ENCODE measurements at places on chromosomes 2 and 18.

GRCh38 chr2:42135381-42136312 lies 33.5 kb upstream of the EML4 start:
- DNase-seq = no peak

DNA sequence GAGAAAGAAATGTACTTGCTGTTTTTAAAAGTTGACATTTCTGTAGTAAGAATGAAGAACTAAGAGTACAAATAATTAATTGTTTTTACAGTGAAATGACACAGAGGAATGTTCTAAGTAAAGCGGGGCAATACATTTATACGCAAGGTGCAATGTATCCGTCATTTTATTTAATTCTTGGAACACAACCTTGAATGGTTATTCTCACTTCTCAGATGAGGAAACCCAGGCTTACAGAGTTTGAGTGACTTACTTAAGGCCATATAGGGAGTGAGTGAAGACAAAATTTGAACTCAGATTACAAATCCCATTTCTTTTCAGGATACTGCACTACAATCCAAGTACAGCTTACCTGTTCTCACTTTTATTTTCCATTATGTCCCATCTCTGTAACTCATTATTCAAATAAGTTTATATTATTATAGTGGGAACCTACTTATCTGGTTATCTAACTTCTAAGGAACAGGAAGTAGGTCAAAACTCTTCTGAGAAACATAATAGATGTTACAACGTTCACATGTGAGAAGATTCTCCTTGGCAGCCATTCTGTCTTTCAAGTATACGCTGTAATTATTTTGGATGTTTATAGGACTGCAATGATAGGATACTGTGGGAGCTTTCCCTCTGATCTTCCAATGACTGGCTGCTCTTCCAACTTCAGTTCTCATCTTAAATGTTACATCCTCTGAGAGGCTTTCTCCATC lies 12.3 kb upstream of the STK17B start:
- DNase-seq = no peak

DNA sequence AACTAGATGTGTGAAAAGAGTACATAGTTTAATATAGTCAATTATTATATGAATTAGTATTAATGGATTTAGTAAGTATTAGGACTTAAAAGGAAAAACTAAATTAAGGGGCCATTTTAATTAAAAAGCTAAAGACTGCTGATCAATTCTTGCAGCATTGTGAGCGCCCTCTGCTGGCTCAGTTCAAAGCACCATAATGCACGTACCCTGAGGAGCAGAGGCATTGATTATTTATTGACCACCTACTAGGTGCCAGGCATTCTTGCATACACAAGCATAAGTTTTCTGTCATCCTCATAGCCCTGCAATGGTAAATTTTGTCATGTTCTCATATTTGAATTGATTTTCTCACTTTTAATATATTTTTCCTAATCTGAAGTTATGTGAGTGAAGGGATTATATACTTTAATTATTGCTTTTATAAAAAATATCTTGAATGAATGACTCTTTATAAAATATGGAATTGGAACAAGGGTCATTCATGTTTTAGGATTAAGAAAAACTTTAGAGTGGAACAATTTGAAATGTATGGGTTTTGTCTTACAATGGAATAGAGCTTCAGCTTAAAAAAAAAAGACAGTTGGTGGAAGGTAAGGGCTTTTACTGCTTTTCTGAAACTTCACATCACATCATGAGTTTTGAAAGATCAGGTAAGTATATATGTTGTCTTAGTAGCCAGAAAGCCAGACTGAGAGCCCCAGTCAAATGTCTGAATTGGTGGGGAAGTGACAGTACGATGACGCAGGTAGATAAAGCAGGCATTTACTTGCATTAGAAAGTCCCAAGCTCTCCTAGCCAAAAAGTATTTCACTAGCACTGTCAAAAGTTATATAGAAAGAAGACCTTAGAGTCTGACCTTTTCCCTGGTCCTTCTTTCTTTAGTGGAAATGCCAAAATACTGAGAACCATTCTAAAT lies 9.7 kb downstream of the ITGA4 start:
- no peak for DNase-seq

GRCh38 chr2:29011418-29012060 lies 30.4 kb downstream of the TOGARAM2 start:
- no peak for DNase-seq

GRCh38 chr2:224017957-224018356 lies 21.1 kb downstream of the SERPINE2 start:
- no peak for DNase-seq

DNA sequence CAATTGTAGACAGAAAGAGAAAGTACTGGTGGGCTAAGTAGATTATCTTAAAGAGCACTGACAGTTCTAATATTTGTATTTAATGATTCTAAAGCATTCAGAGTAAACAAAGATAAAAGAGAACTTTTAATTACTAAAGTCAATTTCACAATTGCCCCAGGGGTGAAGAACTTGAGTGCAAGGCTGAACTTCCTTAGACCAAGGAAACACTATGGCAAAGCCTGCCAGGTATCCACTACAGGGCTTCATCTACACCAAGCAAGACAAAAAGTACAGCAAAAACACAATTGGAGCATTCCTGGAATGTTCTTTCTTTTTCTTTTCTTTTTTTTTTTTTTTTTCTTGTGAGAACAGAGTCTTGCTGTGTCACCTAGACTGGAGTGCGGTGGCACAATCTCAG lies 46.9 kb upstream of the NDUFV2 start:
- DNase-seq = no peak

DNA sequence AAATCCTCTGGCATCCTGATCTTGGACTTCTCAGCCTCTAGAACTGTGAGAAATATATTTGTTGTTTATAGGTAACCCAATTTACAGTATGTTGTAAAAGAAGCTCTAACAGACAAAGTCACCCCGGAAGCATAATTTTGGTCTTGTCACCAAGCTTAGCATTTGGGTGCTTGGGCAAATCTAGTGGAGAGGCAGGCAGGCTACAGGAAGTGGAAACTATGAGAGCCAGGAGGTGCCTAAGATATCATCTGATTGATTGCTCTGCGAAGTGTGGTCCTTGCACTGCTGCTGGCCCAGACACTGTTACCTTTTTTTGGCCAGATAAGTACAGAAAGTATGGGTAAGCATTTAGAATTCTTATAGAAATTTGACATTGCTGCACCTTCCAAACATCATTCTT lies 102.9 kb downstream of the CDC42EP3 start:
- DNase-seq = no peak

DNA sequence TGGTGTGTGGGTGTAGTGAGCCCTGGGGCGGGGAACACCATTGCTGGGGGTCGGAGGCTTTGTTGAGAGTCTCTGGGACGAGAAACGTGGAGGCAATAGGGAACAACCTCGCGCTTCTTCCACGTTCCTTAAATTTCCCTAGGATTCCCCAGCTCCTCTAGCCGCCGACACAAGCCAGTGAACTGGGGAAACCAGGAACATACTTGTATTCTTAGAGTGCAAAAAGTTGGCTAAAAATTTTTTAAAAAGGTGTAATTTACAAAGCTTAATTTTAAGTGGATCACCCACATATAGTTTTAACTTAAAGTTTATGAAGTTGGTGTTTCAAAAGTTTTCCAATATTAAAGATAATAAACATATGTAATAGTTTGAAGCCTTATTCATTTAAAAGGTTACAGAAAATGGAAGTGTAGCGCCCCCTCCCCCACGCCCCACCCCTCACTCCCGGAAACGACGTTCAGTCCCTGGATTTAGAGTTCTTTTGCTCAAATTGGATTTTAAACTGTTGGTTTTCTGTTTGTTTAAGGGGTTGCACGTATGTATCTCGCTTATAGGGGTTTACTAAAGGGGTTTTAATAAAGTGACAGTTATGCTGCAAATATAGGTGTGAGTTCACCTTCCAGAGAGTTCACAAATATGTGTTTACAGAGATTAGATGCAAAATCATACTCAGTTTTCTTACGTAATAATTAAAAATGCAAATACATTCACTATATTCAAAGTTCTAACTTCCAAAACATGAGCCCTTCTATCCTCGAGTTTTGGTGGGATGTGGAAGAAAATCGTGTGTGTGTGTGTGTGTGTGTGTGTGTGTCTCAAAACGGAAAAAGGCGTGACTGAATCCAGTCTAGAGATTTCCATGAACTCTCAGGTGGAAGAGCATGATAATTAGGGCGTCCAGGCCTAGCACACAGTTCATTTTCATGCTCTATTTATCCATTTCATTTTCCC lies 872 bp downstream of the DSG2 start:
- DNase-seq = no peak

DNA sequence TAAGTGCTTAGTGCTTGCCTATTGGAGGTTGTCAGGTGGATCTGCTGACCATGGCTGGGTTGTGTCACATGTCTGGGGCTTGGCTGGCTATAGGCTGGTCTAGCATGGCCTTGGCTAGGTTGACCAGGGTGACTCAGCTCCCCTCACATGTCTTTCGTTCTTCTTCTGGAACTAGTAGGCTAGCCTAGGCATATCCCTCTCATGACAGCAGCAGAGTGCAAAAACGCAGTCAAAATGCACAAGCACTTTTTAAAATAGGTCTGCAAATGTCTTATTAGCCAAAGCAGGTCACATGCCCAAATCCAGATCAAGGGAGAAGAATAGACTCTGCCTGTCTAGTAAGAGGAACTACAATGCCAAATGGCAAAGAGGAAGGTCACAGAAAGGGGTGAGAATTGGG lies 179.7 kb upstream of the ACVR2A start:
- DNase-seq = no peak

DNA sequence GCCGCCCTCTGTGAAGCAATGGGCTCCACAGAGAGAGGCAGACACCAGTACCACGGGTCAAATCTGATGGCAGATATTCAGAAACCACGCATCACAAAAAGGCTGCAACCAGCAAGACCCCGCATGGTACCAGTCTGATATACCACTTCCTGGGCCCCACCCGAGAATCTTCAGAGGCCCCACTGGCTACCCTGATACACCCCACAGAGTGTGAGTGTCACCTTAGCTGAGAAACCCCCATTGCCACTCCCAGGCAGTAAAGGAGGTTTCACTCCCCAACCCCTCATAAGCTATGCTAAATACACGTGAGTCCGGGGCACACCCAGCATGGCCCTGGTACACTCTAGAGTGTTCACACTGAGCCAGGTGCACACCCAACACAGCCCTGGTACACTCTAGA lies 160.0 kb downstream of the EIPR1 start:
- DNase-seq = no peak

GRCh38 chr2:72815655-72816278 lies 10.1 kb downstream of the EXOC6B start:
- no peak for DNase-seq

GRCh38 chr18:12087471-12088025 lies 6.1 kb upstream of the ANKRD62 start:
- no peak for DNase-seq

- DNase-seq = no peak
Observed at GRCh38 chr2:62663411-62663810, 42.1 kb upstream of the EHBP1 start.

DNA sequence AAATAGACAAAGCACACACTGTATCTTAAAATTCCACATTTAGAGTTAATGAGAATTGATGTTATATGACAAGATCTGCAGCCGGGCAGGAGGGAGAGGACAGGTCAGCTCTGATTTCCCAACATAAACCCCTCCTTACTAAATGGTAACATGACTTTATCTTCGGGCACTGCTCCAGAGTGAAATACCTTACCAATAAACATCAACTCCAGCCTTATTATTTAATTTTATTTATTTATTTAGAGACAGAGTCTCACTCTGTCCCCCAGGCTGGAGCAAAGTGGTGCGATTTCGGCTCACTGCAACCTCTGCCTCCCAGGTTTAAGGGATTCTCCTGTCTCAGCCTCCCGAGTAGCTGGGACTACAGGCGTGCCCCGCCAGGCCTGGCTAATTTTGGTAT lies 1.7 kb downstream of the CYB5A start:
- DNase-seq = no peak

- no peak for DNase-seq
Observed at GRCh38 chr2:12341215-12341614, 375.5 kb upstream of the TRIB2 start.

DNA sequence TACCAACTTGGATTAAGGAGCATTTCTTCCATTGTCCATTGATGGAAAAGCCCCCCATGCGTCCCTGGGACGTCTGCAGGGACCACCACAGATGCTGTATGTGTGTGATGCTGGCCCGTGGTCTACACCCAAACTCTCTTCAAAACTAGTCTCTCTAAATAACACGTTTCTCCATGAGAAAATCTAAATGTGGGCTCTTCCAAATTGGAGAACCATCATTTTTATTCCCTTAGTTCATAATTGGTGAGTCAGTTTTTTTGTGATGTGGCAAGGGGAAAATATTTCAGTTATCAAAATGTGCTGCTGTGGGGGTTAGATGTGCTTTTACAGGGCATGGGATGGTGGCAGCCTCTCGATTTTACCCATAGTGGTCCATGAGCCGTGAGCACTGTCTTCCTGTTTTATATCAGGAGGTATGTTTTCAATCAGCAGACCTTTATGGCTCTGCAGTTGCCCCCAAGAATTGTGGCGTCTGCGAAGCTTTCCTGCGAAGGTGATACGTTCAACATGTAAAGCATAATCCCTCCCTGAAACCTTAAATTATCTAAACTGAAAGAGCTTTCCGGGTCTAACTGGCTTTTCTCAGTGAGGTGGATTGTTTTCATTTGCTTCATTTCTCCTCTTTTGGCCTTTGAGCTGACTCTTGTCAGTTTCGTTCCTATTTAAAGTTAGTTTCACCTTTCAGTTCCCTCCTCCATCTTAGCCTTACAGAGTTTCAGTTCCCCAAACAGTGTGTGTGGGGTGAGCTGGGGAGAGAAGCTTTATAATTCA lies 78.4 kb downstream of the SETBP1 start:
- peak; percentile 60 for DNase-seq

DNA sequence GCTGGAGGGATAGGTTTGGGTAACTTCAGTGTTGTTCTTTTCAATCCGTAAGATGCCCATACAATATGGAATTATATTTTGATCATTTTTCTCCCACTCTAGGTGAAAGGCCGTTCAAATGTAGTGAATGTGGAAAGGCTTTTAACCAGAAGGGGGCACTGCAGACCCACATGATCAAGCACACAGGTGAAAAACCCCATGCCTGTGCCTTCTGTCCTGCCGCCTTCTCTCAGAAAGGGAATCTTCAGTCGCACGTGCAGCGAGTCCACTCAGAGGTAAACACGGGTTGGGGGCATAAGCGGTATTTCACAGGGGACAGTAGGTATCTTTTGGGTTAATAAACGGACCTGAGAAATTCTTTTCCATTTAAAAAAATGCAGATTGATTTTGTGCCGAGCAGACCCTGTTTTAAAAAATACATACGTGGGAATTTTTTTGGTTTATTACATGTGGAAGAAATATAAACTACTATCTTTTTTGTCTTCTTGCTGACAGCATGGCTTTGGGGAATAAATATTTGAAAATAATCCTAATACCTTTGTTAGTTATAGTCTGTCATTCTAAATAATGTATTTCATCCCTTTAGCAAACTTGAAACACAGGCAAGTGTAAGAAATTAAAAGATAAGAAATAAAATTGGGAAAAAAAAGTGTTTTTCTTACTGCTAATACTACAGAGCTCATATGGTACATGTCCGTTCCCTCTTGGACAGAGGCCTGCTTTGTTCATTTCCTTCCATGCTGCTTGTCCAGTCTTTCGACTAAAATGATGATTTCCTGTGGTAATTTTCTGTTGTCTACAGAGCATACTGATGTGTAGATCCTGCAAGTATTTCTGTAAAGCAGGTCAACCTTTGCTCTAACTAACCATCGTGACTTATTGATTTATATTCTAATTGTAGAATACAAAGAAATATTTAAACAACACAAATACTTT lies 53.3 kb downstream of the ZNF236 start:
- DNase-seq = no peak

- DNase-seq = peak; percentile 15
Observed at GRCh38 chr2:88606371-88607030, 20.8 kb downstream of the EIF2AK3 start.
